ENCODE measurements at places on chromosomes 3 and 15. TPM values are rescaled to one million over a fixed set of nuclear protein-coding genes. Genes with fewer than 3 reads are reported as not detected.

DNA sequence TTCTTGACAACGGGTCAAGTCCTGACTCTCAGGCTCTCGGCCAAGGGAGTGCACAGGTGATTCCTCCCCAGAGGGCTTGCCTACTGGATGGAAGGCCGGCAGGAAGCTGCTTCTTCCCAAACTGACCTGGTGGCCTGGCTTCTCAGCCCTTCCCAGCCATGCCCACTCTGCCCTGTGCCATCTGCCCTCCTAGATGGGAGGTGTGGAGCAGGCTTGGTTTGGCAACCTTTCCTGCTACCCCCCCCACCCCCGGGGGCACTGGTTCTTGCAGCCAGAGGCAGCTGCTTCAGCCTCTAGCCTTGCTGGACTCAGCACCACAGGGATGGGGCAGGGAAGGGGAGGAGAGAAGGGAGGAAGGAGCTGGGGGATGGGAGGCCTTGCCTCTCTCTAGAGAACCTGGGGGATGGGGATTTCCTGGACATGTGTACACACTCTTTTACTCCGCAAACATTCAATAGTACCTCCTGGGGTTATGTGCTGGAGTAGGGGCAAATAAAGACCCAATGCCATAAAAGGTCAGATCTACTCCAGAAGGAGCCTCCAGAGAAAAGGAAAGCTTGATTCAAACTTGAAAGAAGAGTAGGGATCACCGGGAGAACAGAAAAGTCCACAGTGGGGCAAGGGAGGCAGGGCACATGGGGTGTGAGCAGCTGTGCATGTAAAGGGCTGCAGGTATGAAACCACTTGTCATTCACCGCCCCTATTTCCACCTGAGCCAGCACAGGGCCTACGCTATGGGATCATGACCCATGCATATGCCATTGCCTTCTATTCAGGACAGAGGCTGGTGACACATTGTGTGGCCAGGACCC, 4.2 kb upstream of the DAPK2 start:
- DNase-seq = no peak

DNA sequence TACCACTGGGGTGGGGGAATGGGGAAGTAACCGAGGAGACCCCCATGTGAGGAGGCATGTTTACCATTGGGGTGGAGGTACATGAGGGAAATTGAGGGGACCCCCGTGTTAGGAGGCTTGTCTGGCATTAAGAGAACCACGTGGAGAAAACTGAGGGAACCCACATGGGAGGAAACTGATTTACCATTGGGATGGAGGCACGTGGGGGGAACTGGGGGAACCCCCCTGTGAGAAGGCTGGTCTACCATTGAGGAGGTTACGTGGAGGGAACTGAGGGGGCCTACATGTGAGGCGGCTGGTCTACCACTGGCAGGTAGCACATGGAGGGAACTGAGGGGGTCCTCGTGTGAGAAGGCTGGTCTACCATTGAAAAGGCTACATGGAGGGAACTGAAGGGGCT, 159.4 kb downstream of the FBLN2 start:
- DNase-seq = peak; percentile 17

DNA sequence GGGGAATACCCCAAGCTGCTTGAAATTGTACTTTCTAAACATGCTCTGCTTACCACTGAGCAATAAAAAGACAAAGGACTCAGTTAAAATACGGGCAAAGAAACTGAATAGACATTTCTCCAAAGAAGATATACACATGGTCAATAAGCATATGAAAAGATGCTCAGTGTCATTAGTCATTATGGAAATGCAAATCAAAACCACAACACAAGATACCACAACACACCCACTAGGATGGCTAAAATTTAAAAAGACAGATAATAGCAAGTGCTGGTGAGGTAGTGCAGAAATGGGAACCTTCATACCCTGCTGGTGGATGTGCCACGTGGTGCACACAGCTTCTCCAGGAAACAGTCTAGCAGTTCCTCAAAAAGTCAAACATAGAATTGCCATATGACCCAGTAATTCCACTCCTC, 21.3 kb downstream of the LRIG1 start:
- no peak for DNase-seq

- DNase-seq = no peak
These were observed 7.3 kb upstream of the ISLR2 start for GRCh38 chr15:74123131-74123429.

GRCh38 chr3:104582092-104582491, 784.6 kb upstream of the ALCAM start:
- no peak for DNase-seq

DNA sequence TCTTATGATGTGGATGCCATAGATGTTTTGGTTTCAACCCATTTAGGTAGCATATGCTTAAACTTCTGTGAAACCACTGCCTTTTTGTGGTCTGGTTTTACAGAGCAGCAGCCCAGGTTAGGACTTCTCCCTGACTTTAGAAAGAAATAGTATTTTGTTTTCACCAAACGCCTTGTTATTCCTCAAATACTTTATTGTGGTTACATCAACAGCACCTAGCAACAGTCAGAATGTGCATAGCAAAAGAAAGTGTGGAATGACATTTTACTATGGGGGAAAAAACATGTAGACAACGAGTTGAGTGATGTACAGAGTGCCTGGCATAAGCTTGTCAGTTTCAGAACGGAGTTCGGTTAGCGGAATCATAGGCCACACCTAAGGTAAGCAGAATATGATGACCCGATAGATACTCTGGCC, 159.2 kb downstream of the TPRG1 start:
- DNase-seq = no peak

- DNase-seq = no peak
These were observed 46.7 kb downstream of the MESD start for GRCh38 chr15:80942746-80943565.

GRCh38 chr3:156915372-156915771, 89.2 kb downstream of the LEKR1 start:
- no peak for DNase-seq

DNA sequence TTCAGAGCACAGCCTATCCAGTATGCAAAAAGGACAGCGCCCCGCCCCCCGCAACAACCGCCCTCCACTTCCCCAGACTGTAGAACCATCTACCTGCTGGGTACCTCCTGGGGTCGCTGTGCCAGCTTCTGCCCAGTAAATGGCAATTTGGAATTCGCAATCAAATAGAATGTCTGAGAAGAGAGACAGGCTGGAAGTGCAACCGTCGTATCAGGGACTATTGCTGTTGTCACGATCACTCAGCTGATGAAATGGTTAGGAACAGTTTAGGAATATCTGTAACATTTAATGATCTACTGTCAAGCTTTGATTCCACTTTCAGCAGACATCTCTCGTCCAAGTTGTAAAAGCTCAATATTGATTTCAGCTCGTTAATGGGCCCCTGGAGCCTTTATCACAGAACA, 13.3 kb upstream of the PARL start:
- DNase-seq = no peak

GRCh38 chr15:31396881-31397560, 70.4 kb downstream of the KLF13 start:
- DNase-seq = no peak

- DNase-seq = no peak
These were observed 64.3 kb downstream of the MINDY4B start for GRCh38 chr3:150840802-150841515.

GRCh38 chr3:150210461-150211110, 197.5 kb upstream of the TSC22D2 start:
- DNase-seq = no peak

DNA sequence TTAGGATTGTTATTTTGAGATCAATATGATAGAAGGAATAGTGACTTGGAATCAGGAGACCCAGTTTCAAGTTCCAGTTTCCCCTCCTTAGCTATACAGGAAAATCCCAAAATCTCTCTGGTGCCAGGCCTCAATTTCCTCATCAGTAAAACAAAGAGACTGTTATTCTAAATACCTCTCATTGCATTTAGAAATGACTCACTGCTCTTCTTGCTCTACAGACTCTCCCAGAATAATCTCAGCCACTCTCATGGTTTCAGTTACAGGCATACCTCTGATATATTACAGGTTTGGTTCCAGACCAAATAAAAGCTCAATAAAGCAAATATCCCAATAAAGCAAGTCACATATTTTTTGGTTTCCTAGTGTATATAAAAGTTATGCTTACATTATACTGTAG, 28.3 kb downstream of the IMPG2 start:
- no peak for DNase-seq

DNA sequence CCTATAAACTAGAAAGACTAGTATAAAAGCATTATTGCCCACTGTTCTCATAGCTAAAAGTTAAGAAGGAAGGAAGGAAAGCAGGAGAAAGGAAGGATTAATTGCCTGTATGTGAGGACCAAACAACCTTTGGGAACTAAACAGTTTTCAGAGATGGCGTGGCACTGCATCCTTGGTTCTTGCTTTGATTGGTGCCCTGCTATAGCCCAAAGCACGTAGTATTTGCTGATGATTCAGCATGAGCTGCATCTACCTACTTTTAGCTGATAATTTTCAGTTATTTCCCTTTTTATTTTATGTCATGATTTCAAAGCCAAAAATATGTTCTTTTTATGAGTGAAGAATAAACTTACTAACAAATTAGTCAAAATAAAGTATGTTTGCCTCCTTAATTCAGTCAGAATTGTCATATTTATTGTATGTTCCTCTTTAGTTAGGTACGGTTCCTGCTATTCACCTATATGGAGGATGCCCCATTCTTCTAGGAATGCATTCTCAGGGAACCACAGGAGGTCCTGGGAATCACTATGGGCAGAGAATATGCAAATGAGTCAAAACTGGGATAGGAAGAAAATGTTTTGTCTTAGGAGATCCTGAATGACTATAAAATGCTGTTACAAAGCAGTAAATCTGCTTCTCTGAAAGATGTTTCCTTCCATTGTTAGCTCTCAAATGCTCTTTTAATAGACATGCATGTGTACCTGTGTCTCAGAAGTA, 65.4 kb upstream of the THSD4 start:
- no peak for DNase-seq

GRCh38 chr15:80424381-80424780, 20.2 kb downstream of the ARNT2 start:
- no peak for DNase-seq

DNA sequence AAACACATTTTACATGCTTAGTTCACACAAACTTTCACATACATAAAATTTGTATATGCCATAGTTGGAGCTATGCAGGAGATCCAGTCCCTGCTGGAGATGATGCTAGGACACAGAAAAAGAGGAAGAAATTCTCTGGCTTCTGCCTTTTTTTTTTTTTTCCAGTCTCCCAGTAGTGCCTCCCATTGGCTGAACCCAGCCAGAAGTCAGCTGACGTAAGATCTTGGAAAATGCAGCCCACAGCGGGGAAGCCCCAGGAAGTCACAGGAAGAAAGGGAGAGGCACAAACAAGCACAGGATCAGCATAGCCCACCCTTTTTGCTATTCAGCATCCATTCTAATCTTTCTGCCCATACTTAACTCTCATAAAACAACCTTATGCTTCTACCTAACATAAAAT, 38.5 kb downstream of the SCN11A start:
- no peak for DNase-seq

DNA sequence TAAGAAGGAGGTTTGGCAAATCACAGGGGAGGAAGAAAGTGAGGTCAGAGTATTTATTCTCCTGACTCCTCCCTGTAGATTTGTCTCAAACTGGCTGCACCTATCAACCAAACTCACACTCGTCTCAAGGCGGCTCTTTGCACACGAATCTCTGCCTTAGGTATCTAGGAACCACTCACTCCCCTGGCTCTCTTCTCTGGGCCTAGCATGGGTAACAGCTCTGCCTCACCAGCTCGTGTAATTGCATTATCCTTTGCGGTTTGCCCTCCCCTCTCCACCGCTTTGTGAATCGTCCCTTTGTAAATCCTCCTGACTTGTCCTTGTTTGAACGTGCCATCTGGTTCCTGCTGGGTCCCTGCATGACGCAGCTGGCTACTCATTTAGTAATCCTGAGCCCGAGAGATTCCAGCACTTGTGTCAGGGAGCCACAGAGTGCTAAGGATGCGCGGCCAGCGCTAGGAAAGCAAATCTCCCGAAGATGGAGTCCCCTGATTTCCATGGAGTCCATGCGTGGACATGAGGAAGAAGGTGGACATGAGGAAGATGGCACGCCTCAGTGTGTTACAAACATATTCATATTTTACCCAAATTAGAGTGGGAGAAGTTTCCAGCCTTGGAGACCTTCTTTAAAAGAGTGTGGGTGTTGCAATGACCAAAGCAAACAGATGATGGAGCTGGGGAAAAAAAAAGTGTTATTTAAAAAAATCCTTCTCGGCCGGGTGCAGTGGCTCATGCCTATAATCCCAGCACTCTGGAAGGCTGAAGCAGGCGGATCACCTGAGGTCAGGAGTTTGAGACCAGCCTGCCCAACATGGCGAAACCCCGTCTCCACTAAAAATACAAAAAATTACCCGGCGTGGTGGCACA, 26.7 kb downstream of the NRROS start:
- DNase-seq = no peak

DNA sequence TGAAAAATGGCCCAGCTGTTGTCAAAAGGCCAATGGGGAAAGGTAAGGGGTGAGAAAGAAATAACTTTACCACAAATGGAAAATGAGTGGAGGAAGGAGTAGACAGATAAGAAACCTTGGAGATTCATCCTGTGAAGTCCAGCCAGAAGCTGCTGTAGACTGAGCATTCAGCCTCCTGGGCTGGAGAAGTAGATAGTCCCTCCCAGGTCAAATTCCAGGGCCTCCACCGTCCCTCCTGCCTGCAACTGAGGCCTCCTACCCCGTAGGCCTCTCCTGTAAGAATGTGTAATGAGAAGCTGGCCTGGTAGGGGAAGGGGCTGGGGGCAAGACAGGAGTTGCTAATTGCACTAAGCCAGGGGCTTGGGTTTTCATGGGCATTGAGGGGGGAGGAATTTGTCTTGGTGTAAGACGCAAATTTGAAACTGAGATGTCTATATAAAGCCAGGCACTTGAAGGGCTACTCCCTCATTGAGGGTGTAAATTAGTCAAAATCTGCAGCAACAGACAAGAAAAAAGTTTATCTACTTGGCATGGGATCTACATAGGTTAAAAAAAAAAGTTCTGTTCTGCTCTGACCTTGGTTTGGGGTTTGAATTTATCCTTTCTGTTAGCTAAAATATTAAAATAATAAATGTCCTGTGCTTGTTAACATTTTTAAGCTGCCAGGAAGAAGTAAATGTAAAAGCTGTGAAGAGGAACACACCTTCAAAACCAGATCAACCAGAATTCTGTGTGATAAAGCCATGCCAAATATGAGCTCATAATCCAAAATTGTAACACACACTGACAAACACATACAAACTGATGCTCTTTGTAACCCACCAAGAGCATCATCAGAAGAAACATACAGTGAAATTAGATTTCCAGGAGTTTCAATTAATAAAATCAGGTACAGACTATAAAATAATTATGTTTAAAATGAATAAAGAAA, 1.7 kb upstream of the RBP2 start:
- DNase-seq = no peak

Gene ADAMTSL3
- 13.2 TPM for total RNA-seq

Gene UPK1B
- total RNA-seq = not detected

Gene EFCC1
- total RNA-seq = 0.29 TPM

Gene GOLGA8M
- 3.6 TPM for total RNA-seq

Gene SERPINI2
- not detected for total RNA-seq

Gene ADAMTS9
- 129 TPM for total RNA-seq

Gene TNNC1
- 4.6 TPM for total RNA-seq

Gene C3orf85
- total RNA-seq = not detected

Gene RCN2
- 115 TPM for total RNA-seq

Gene PCOLCE2
- total RNA-seq = 4.6 TPM

Gene SCG5
- total RNA-seq = 55.4 TPM

Gene CASR
- 0.02 TPM for total RNA-seq
